ENCODE measurements at places on chromosomes 1 and 21. TPM values are rescaled to one million over a fixed set of nuclear protein-coding genes. Genes with fewer than 3 reads are reported as not detected.

DNA sequence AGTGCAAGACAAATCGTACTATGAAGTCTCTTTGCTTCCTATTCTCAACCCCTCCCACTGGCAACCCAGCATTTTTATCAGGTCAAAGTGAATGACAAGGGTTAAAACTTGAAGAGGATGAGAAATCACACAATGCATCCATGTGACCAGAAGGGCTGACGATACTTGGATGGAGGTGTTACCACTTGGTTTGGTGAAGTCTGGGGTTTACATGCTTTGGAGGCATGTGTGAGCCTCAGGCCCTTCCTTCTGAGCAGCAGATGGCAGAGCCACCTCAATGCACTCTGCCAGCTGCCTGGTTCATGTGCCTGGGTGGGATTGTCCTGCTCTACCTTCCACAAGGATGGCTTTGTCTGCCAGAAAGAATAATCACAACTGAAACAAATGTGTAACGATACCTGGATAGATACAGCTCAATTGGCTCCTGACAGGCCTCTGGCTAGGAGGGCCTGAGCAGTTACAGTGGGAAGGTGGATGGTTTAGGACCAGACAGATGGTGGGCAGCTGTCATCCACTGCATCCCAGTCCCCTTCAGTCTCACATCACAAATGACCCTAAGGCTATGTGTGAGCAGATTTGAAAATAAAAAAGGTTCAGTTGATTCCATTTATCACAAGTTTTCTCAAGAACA is 51.5 kb upstream of the CNIH3 start:
- peak; percentile 23 for DNase-seq

DNA sequence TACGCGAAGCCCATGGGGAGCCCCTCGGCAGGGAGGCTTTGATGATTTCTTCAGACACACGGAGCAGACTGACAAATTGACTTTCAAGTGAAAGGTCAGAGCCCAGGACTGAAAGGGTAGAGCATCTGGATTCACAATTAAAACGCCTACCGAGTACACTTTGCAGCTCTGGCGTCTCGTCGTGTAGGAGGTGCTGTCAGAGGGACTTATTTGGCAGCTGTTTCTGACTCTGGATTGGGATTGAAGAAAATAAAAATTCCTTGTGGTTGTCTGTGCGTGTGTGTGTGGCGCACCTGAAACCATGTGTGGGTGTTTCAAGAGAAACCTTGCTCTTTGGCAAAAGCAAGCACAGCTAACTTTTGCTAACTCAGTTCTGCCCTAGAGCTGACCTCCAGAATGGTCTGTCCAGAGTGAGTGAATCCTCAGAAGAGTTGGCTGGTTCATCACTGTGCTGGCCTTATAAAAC is 348.7 kb downstream of the HLX start:
- DNase-seq = no peak

CRYAA gene
- not detected for total RNA-seq

DUSP10 gene
- 4.4 TPM for total RNA-seq

BRDT gene
- not detected for total RNA-seq

Data from cerebellum (tissue), 4 donors.